CD4-positive, alpha-beta T cell (primary cell): ENCODE measurements at places on chromosomes 2 and 18. TPM values are rescaled to one million over a fixed set of nuclear protein-coding genes. Genes with fewer than 3 reads are reported as not detected.

DNA sequence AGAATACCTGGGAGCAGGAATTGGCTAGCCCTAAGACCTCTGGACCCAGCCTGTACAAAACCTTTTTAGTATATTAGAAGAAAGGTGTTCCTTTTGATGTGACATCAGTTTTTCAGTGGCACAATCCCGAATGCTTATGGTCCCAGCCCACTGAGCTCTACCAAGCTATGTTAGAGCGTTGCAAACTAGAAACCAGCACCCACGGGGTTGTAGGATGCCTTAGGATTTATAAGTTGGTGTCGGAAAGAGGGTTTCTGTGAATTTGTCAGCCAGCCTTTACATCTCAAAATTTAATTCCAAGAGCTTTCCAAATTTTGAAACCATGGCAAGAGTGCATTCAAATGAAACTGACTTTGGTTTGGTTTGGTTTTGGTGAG lies 499 bp upstream of the LMAN1 start:
- H3K4me3 ChIP-seq = peak overlapping the region; percentile 85
- H3K27me3 ChIP-seq = no peaks in the 10 kb centered on the region
- no peak for DNase-seq

Gene SEPTIN10
- 2.0 TPM for total RNA-seq

GRCh38 chr2:831622-832021 lies 119.0 kb upstream of the SNTG2 start:
- no peak overlapping the region for H3K4me3 ChIP-seq
- H3K4me1 ChIP-seq = no peaks in the 10 kb centered on the region
- DNase-seq = no peak
- H3K36me3 ChIP-seq = no peaks in the 10 kb centered on the region

DNA sequence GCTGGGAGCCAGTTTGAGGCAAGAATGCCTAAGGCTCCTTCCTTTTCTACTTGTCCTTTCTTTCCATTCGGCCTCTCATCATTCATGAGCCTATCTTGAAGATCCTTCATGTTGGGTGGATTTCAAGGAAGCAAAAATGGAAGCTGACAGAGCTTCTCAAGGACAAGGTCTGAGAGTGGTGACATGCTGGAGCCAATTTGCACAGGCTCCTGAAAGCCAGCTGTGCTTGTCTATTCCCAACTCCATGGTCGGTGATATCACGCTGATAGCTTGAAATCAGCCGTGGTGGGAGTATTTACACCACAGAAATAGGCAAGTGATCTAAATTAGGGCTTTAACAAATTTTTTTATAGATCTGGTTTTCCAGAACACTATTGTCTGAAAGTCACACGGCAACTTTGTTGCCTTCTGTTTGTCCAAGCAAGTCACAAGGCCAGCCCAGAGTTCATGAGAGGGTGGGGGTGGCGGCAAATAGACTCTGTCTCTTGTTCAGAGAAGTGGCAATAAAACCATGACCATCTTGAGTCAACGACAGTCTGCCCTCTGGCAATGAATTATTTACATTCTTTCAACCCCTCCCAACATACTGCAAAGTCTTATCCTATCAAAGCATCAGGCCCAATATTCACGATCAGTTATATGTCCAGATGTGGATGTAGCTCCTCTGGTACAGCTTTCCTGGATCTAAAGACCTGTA lies 49.9 kb upstream of the SLC35F5 start:
- DNase-seq = no peak
- no peaks in the 10 kb centered on the region for H3K36me3 ChIP-seq
- no peak overlapping the region for H3K4me3 ChIP-seq
- H3K27ac ChIP-seq = no peak overlapping the region
- H3K27me3 ChIP-seq = no peaks in the 10 kb centered on the region

GRCh38 chr2:32124660-32125059 lies 41.0 kb upstream of the SLC30A6 start:
- no peaks in the 10 kb centered on the region for H3K27me3 ChIP-seq
- H3K4me3 ChIP-seq = no peak overlapping the region
- H3K4me1 ChIP-seq = no peaks in the 10 kb centered on the region
- no peak for DNase-seq

- H3K36me3 ChIP-seq = no peaks in the 10 kb centered on the region
- no peaks in the 10 kb centered on the region for H3K4me1 ChIP-seq
- DNase-seq = no peak
- no peaks in the 10 kb centered on the region for H3K27me3 ChIP-seq
Measured at GRCh38 chr2:20504174-20504573, 57.3 kb downstream of the RHOB start.

- H3K36me3 ChIP-seq = no peaks in the 10 kb centered on the region
- H3K4me1 ChIP-seq = no peaks in the 10 kb centered on the region
- no peak overlapping the region for H3K4me3 ChIP-seq
- DNase-seq = no peak
- H3K27ac ChIP-seq = no peak overlapping the region
Measured at GRCh38 chr2:100853909-100854810, 34.2 kb downstream of the NPAS2 start.

GRCh38 chr18:45702708-45703265 lies 21.2 kb upstream of the SLC14A1 start:
- H3K4me1 ChIP-seq = no peaks in the 10 kb centered on the region
- no peak for DNase-seq
- H3K36me3 ChIP-seq = no peaks in the 10 kb centered on the region
- no peak overlapping the region for H3K27ac ChIP-seq

Gene ARHGAP25
- 41.8 TPM for total RNA-seq

DNA sequence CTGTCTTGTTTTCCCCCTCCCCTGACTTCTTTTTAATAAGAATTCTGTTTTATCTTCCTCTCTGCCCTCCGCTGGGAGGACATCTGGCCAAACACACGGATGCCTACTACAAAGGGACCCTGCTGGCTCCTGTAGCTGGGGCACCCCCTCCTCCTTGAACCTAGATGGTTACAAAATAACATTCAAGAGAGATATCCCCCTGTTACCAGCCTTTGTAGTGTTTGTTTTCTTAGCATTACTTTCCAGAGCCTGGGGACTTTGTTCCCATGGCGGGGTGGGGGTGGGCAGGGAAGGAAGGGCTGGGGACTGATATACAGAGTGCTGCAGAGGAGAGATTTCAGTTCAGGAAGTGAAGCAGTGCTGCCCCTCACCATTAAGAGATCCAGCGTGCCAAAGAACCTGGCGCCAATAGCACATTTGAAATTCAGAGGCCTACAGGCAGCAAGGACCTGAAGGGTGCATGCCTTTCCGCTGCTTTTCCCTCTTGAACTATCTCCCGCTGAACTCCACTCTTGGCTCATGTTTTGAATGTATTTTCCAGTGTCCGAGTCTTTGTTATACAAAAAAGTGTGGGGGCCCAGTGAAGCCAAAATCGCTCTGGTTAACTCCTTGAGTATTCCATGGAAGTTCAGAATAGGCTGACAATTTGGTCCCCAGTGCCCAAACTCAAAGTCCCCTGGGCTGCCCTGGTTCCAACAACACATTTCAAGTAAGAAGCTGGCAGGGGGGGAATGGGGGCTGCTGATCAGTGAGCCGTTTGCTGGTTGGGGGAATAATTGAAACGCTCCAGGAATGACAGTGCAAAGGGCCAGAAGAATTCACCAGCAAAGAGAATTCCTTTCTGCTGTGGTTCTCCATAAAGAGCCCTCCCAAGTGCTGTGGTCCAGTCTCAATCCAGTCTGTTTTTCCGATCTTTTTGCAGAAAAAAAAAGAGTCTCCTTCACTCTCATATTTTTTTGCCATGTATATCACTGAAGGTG lies 94.8 kb upstream of the THOC1 start:
- no peaks in the 10 kb centered on the region for H3K27me3 ChIP-seq
- no peak overlapping the region for H3K4me3 ChIP-seq
